Aorta (tissue), 5 donors: ENCODE measurements at places on chromosomes 3 and 15. TPM values are rescaled to one million over a fixed set of nuclear protein-coding genes. Genes with fewer than 3 reads are reported as not detected.

- H3K4me1 ChIP-seq: no peaks in the 10 kb centered on the region
- no peak overlapping the region for H3K4me3 ChIP-seq
- no peaks in the 10 kb centered on the region for H3K36me3 ChIP-seq
- DNase-seq: no peak
- H3K27me3 ChIP-seq: no peaks in the 10 kb centered on the region
Observed at GRCh38 chr15:65287520-65287855, 805 bp upstream of the PARP16 start.

- no peaks in the 10 kb centered on the region for H3K36me3 ChIP-seq
- DNase-seq: no peak
- no peaks in the 10 kb centered on the region for H3K27me3 ChIP-seq
- no peaks in the 10 kb centered on the region for H3K4me1 ChIP-seq
Observed at GRCh38 chr15:80210611-80211573, 41.1 kb downstream of the CTXND1 start.

DNA sequence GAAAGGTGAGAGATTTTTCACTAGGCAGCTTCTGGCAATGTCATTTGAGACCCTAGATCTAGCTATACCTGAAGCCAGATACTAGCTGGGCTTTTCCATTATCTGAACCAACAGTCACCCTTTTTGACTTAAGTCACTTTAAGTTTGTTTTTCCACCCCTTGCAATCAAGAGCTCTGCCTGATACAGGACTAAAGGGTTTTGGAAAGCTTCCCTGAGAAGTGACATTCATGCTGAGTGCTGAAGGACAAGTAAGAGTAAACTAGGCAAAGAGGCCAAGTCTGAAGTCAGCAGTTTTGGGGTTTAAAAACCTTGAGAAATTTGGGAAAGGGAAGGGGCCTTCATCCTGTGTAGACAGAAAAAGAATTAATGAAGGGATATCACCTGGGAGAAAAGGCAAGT is 27.1 kb upstream of the CCDC174 start:
- no peak overlapping the region for H3K27ac ChIP-seq
- no peaks in the 10 kb centered on the region for H3K27me3 ChIP-seq
- no peaks in the 10 kb centered on the region for H3K36me3 ChIP-seq
- no peaks in the 10 kb centered on the region for H3K4me1 ChIP-seq
- no peak overlapping the region for H3K4me3 ChIP-seq
- DNase-seq: no peak

- H3K36me3 ChIP-seq: peaks cover 2% of the 10 kb centered on the region
- H3K4me3 ChIP-seq: no peak overlapping the region
- no peaks in the 10 kb centered on the region for H3K4me1 ChIP-seq
- H3K27ac ChIP-seq: no peak overlapping the region
- no peaks in the 10 kb centered on the region for H3K27me3 ChIP-seq
- no peak for DNase-seq
Observed at GRCh38 chr15:83973816-83974215, 261.8 kb upstream of the GOLGA6L4 start.

- no peaks in the 10 kb centered on the region for H3K27me3 ChIP-seq
- H3K4me3 ChIP-seq: no peak overlapping the region
- no peak overlapping the region for H3K27ac ChIP-seq
- no peak for DNase-seq
Observed at GRCh38 chr15:95323796-95324195, 1006.7 kb upstream of the NR2F2 start.

DNA sequence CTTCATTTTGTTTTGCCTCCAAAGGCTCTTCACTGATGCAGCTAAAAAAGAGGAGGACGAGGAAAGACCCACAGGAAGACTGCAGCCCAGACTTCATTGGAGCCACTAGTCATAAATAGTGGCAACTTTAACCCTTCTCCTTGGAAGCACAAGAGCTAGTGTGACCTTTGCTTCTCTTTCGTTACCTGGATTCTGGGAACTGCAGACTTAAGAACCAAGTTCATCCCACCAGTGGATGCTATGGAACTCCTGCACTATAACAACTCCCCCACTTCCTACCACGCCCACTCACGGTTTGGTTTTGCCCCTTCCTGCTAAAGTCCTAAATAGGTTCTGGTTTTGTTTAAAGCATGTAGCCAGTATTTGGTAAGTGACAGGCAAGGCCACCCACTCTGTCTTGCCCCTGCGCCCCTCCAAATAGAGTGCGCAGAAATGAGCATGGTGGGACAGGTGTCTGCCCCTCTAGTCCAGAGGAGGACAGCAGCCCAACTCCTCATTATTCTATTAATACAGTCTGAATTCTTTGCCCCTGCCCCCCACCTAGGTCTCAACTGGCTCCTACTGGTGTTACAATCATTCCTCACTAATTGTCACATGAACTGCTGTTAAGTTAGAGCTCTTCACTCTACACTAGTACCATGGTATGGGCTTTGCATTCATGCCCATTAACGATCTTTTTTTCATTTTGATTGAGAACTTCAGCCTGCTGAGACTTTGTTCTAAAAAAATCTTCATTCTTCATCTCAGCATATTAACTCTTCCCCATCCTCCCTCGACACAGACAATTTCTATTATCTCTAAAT is 504.6 kb downstream of the FOXP1 start:
- H3K4me3 ChIP-seq: no peak overlapping the region
- H3K27me3 ChIP-seq: no peaks in the 10 kb centered on the region
- H3K4me1 ChIP-seq: peaks cover 25% of the 10 kb centered on the region
- DNase-seq: no peak
- H3K27ac ChIP-seq: peak overlapping the region; percentile 54
- H3K36me3 ChIP-seq: no peaks in the 10 kb centered on the region

- no peaks in the 10 kb centered on the region for H3K4me1 ChIP-seq
- no peak overlapping the region for H3K4me3 ChIP-seq
- no peaks in the 10 kb centered on the region for H3K27me3 ChIP-seq
- H3K36me3 ChIP-seq: no peaks in the 10 kb centered on the region
- no peak overlapping the region for H3K27ac ChIP-seq
Observed at GRCh38 chr3:25441234-25441856, 13.3 kb downstream of the RARB start.

- no peaks in the 10 kb centered on the region for H3K4me1 ChIP-seq
- H3K36me3 ChIP-seq: no peaks in the 10 kb centered on the region
- no peak overlapping the region for H3K27ac ChIP-seq
Observed at GRCh38 chr3:72265256-72266015, 480.5 kb upstream of the PROK2 start.

DNA sequence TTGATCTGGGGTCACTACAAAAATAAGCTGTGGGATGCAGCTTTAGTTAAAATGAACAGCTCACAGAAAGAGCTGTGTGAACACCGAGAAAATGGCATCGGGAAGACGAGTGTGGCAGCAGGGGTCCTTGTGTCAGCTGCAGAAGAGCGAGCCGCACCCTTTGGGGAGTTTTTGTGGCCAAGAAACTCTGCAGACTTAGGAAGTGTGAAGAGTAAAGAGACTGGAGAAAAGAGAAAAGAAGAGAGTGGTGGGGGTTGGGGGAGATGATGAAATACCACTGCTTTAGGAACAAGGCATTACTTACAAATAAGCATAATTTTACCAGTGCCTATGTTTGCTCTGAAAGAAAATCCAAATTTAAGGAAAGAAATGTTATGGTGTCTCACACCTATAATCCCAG is 147.8 kb downstream of the LRRC28 start:
- no peak overlapping the region for H3K4me3 ChIP-seq
- no peaks in the 10 kb centered on the region for H3K4me1 ChIP-seq
- no peak for DNase-seq
- no peaks in the 10 kb centered on the region for H3K36me3 ChIP-seq
- H3K27ac ChIP-seq: no peak overlapping the region
- H3K27me3 ChIP-seq: no peaks in the 10 kb centered on the region

- H3K36me3 ChIP-seq: no peaks in the 10 kb centered on the region
- no peak overlapping the region for H3K27ac ChIP-seq
- no peak overlapping the region for H3K4me3 ChIP-seq
Observed at GRCh38 chr15:77417602-77418001, 2.3 kb downstream of the PEAK1 start.

DNA sequence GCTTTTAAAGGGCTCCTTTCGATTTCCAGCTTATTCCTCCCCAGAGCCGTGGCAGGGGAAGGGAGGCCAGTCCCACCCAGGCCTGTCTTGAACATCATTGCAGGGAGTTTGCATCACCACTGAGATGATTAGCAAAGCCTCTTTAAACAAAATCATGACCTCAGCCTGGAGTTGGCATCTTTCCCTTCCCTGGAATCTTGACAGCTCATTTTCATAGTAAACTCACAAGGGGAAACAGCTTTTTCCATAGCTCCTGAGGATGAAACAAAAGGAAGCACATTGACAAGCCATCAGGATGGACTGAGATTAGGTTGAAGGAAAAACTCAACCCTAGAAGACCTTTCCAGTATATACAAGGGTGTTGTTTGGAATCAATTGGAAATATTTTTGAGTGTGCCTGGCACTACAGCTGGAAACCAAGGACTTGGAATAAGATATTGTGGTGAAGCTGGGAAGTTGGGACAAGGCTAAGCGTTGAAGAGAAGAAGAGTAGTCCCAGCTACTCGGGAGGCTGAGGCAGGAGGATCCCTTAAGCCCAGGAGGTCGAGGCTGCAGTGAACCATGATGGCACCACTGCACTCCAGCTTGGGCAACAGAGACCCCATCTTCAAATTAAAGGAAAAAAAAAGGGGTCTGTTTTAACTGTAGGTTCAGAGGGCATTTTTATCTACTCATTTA is 3.1 kb upstream of the LARP6 start:
- H3K4me1 ChIP-seq: no peaks in the 10 kb centered on the region
- peak; percentile 82 for DNase-seq
- H3K27me3 ChIP-seq: no peaks in the 10 kb centered on the region
- no peak overlapping the region for H3K4me3 ChIP-seq

DNA sequence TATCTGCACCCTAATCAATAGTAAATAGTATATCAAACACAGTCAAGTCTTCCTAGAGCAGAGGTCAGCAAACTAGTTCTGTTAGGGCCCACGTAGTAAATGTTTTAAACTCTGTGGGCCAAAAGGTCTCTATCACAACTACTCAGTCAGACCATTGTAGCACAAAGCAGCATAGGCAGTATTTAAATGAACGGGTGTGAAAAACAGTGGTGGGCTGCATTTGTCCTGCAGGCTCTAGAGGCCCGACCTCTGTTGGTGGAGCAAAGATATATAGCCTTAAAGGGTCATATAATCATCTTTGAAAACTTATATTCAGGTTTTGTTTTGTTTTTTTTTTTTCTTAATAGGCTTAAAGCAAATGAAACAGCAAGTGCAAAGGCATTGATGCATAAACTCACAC is 326.4 kb upstream of the TRIM42 start:
- H3K36me3 ChIP-seq: no peaks in the 10 kb centered on the region
- peaks cover 1% of the 10 kb centered on the region for H3K27me3 ChIP-seq
- no peak for DNase-seq
- H3K27ac ChIP-seq: no peak overlapping the region

- H3K36me3 ChIP-seq: no peaks in the 10 kb centered on the region
- H3K27ac ChIP-seq: no peak overlapping the region
- H3K4me1 ChIP-seq: no peaks in the 10 kb centered on the region
- DNase-seq: no peak
- H3K27me3 ChIP-seq: no peaks in the 10 kb centered on the region
Observed at GRCh38 chr3:196969134-196969659, 564 bp upstream of the PIGZ start.

DNA sequence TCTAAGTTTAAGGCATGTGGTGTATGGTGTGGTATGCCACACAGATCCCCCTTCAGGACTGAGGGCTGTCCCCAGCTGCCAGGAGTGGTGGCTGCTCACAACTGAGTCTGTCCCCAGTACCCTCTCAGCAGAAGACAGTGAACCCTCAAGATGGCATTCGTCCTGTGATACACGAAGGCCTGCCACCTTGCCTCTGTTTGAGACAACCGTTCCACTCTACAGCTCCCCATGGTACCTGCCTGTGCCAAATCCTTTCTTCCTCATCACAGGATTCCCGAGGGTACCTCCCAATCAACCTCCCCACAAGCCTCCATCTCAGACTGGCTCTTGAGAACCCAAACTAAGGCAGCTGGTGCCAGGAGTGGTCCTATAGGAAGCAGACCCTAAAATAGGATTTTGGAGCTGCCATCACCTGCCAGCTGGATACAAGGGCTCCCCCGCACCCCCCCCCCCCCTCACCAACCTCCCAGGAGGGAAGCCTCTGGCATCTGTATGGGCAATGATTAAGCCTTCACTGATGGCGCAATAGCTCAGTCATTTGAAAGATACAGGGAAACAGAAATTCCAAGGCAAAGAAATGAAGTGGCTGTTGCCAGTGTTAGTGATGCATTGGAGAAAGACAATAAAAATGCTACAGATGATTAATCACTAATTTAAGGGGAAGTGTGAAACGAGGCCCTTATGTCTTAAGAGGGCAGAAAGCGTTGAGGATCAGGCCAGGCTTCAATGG is 230.0 kb upstream of the LYSMD4 start:
- peak; percentile 45 for DNase-seq
- no peaks in the 10 kb centered on the region for H3K4me1 ChIP-seq
- no peaks in the 10 kb centered on the region for H3K36me3 ChIP-seq
- H3K27ac ChIP-seq: no peak overlapping the region
- H3K27me3 ChIP-seq: no peaks in the 10 kb centered on the region

DNA sequence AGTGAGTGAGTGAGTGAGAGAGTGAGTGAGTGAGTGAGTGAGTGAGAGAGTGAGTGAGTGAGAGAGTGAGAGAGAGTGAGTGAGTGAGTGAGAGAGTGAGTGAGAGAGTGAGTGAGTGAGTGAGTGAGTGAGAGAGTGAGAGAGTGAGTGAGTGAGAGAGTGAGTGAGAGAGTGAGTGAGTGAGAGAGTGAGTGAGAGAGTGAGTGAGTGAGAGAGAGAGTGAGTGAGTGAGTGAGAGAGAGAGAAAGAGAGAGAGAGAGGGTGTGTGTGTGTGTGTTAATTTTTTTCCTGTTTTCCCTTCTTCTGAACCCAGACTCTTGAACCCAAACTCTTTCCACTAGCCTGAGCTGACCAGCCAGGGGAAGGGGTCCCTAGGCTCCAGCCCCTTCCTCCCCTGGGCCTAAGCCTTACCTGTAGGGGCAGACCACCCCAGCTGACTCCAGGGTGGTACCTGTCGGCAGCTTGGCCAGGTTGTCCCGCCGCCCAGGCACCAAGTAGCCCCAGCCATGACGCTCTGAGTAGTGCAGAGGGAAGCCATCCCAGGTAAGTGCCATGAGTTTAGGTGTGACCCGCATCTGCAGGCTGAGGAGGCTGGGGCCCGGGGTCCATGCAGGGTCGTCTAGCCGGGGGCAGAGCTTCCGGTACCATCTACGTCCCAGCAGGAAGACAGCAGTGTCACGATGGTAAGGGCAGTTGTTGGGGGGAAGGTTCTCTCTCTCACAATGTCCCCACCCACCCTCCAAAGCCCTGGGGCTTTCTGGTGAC is 9.4 kb downstream of the POLG start:
- H3K4me1 ChIP-seq: no peaks in the 10 kb centered on the region
- no peak for DNase-seq
- H3K4me3 ChIP-seq: no peak overlapping the region
- H3K27me3 ChIP-seq: no peaks in the 10 kb centered on the region

C3orf22 gene
- total RNA-seq: not detected

KNG1 gene
- total RNA-seq: not detected

ITGB5 gene
- 332 TPM for total RNA-seq

ARHGEF26 gene
- 16.4 TPM for total RNA-seq

C3orf85 gene
- total RNA-seq: not detected

SLCO3A1 gene
- total RNA-seq: 39.7 TPM

CNTN3 gene
- total RNA-seq: 3.4 TPM

ZNF385D gene
- total RNA-seq: 108 TPM

TWF2 gene
- 40.5 TPM for total RNA-seq
